PC-3 (cell line): ENCODE measurements at places on chromosomes 12 and 14. TPM values are rescaled to one million over a fixed set of nuclear protein-coding genes. Genes with fewer than 3 reads are reported as not detected.
A peak's percentile ranks its signal among the peaks of the same experiment; 100 is the strongest.

The PLEKHD1 gene
- 0.15 and 0.35 TPM in 2 replicates for total RNA-seq

DNA sequence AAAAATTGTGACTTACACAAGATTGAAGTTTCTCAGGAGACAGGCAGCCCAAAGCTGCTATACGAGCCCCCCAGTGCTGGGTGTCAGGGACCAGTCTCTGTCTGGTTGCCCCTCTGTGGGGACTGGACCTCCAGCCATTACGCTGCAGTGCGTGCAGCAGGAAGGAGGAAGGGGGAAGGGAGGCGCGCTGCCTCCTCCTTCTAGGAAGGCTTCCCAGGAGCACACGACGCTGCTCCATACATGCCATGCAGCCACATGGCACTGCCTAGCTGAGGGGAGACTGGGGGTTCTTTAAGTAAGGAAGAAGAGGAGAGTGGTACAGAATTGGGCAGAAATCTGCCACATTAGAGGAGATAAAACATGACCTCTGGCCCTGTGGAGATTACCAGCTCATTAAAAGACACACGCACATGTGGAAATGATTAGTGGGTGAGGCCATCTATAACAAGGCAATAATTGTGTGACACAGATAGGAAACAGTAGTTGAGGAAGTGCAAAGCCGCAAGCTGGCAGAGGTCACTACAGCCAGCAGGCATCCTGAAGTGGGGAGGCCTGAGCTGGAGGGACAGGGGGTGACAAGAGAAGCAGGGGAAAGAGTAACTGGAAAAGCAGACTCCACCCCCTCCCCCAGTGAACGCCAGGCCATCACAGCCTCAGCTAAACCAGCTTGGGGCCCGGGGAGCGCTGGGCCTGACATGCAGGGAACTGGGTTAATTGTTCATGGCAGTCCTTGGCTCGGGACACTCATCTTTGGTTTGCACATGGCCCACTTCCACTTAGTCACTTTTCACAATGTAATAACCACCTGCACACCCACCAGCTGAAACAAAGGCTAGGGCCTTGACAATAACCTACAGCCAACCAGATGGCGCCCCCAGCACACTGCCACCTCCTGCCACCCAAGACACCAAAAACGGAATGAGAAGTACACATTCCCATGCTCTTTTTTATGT lies 39.6 kb downstream of the CCDC88C start:
- DNase-seq = peak; percentile 3

GRCh38 chr14:104442107-104442551 lies 137.4 kb upstream of the C14orf180 start:
- no peak for DNase-seq

DNA sequence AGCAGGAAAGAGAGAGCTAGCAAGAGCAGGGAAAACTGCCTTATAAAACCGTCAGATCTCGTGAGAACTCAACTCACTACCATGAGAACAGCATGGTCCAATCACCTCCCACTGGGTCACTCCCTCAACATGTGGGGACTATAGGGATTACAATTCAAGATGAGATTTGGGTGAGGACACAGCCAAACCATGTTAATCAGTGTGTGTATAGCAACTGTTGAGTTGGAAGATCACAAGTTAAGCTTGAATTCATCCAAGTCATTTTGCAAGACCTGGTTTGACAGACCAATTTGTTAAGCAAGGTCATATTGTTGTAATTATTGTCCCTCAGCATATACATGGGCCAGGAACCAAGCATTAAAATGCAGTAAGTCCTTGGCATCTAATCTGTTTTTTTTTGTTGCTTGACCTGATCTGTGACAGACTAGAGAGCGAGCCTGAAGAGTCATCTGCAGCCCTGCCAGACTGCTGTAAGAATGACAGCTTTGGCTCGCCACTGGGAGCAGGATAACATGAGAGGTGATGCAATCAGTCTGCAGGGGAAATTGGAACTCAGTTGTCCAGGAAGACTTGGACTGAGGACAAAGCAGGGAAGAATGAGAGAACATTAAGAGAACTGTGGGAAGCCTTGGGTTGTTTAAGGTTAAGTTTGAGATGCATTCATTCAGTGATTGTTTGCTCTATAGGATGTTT lies 297.6 kb upstream of the SEL1L start:
- DNase-seq = no peak

The FGF23 gene
- total RNA-seq = not detected in 2 replicates

GRCh38 chr14:34107441-34107840 lies 156.6 kb upstream of the EGLN3 start:
- peak; percentile 54 for DNase-seq

- DNase-seq = no peak
These were observed 151.2 kb downstream of the AKAP6 start for GRCh38 chr14:32480337-32480736.

GRCh38 chr12:3071107-3071506 lies 6.1 kb upstream of the TSPAN9 start:
- no peak for DNase-seq

DNA sequence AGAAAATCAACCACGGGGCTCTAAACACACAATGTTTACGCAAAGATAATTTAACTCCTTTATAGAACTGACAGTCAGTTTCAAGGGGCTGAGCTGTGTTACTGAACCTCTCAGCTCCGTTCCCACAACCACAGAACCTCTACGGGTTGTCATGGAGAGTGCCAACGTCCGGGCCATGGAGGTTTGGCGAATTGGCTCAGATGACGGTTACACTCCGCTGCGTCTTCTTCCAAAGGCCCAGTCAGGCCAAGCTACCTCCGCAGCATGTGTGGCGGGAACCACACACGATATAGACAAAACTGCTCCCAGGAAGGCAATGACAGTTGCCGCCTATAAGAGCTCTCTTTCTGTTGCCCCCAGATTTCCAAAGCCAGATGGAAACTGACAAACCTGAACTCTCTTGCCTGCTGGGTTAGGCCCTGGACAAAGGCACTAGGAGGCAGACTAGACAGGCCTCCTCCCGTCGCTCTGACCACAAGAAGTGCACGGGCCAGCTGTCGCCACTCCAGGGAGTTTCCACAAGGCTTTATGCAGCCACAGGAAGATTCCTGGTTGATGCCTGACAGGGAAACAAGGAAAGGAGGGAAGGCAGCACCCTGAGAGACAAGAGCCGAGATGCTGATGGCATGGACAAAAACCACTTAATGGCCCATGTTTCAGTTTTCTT lies 30.3 kb downstream of the CCDC88C start:
- no peak for DNase-seq

- peak; percentile 79 for DNase-seq
These were observed 179.6 kb downstream of the TMEM117 start for GRCh38 chr12:44015333-44015941.

The GZMH gene
- total RNA-seq = not detected in 2 replicates

The BEGAIN gene
- total RNA-seq = 3.5 and 3.8 TPM in 2 replicates

The ARID2 gene
- total RNA-seq = 15.4 and 25.0 TPM in 2 replicates

The NDUFB1 gene
- 147 and 248 TPM in 2 replicates for total RNA-seq
